Suprapubic skin (tissue), 4 donors: ENCODE measurements at places on chromosomes 16 and 17. TPM values are rescaled to one million over a fixed set of nuclear protein-coding genes. Genes with fewer than 3 reads are reported as not detected.

The SLC52A1 gene
- total RNA-seq: 6.3 TPM

The NEUROD2 gene
- not detected for total RNA-seq

The TMEM88 gene
- 4.2 TPM for total RNA-seq

DNA sequence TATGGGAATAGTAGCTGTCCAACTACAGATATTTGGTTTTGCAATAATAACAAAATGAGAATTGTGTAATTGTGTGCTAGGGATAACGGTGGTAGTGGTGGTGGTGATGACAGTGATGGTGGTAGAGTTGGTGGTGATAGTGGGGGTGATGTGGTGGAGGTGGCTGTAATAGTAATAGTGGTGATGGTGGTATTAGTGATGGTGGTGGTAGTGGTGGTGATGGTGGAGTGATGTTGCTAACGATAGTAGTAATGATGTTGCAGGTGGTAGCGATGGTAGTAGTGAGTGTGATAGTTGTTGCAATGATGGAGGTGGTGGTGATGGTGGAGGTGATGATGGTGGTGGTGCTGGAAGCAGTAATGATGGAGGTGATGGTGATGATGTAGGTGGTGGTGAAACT, 94.4 kb downstream of the HS3ST3B1 start:
- no peak overlapping the region for H3K27ac ChIP-seq
- H3K36me3 ChIP-seq: no peaks in the 10 kb centered on the region
- H3K4me3 ChIP-seq: no peak overlapping the region
- H3K27me3 ChIP-seq: no peaks in the 10 kb centered on the region
- DNase-seq: no peak
- no peaks in the 10 kb centered on the region for H3K4me1 ChIP-seq

GRCh38 chr17:27596566-27597187, 34.3 kb upstream of the LGALS9 start:
- H3K4me1 ChIP-seq: peaks cover 5% of the 10 kb centered on the region
- no peak for DNase-seq
- H3K4me3 ChIP-seq: no peak overlapping the region
- H3K36me3 ChIP-seq: peaks cover 64% of the 10 kb centered on the region

DNA sequence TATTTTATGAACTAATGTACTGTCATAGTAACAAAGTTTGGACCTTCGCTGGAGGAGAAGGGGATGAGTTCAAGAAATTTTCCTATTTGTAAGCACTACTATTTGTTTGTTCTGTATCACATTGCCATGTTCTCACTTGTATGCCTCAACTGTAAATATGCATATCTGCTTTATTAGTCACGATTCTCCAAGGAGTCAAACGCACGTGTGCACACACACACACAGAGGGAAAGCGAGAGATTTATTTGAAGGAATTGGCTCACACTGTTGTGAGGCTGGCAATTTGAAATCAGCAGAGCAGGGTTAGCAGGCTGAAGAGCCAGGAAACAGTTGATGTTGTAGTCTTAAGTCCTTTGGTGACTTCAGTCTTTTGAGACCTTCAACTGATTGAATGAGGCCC, 24.9 kb upstream of the MYH2 start:
- H3K4me1 ChIP-seq: no peaks in the 10 kb centered on the region
- no peaks in the 10 kb centered on the region for H3K36me3 ChIP-seq
- peaks cover 4% of the 10 kb centered on the region for H3K27me3 ChIP-seq
- no peak overlapping the region for H3K27ac ChIP-seq
- DNase-seq: no peak

- peaks cover 41% of the 10 kb centered on the region for H3K36me3 ChIP-seq
- no peak overlapping the region for H3K27ac ChIP-seq
- H3K4me3 ChIP-seq: no peak overlapping the region
These were observed 15.3 kb downstream of the TBCD start for GRCh38 chr17:82767041-82767754.

- H3K36me3 ChIP-seq: peaks cover 72% of the 10 kb centered on the region
- H3K27ac ChIP-seq: no peak overlapping the region
- no peak for DNase-seq
- H3K4me1 ChIP-seq: peaks cover 44% of the 10 kb centered on the region
These were observed 22.8 kb downstream of the LASP1 start for GRCh38 chr17:38892620-38893019.

DNA sequence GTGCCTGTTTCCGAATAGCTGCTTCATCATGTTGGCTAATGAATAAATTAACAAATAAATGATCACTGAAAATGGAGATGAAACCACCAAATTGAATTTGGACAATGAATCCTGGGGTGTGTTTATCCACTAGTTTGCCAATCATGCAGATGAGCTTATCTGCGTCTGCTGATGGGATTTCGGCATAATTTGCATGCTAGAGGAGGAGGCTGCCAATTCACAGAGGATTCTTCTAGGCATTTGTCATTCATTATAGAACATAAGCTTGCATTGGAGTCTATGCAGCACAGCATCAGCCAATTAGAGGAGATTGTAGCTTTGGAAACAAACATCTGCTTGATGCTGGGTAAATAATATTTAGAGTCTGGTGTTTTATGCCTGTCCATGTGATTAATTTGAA, 123.1 kb downstream of the NPIPB5 start:
- no peak overlapping the region for H3K4me3 ChIP-seq
- no peak overlapping the region for H3K27ac ChIP-seq
- H3K27me3 ChIP-seq: no peaks in the 10 kb centered on the region
- DNase-seq: no peak
- no peaks in the 10 kb centered on the region for H3K36me3 ChIP-seq

GRCh38 chr16:10918294-10919002, 23.8 kb downstream of the DEXI start:
- no peak overlapping the region for H3K4me3 ChIP-seq
- H3K27ac ChIP-seq: no peak overlapping the region
- H3K4me1 ChIP-seq: peaks cover 23% of the 10 kb centered on the region
- DNase-seq: peak; percentile 98

- DNase-seq: no peak
- no peak overlapping the region for H3K27ac ChIP-seq
- H3K4me1 ChIP-seq: no peaks in the 10 kb centered on the region
- H3K27me3 ChIP-seq: no peaks in the 10 kb centered on the region
- H3K36me3 ChIP-seq: no peaks in the 10 kb centered on the region
These were observed 282.4 kb downstream of the ABCC12 start for GRCh38 chr16:47873434-47873833.

DNA sequence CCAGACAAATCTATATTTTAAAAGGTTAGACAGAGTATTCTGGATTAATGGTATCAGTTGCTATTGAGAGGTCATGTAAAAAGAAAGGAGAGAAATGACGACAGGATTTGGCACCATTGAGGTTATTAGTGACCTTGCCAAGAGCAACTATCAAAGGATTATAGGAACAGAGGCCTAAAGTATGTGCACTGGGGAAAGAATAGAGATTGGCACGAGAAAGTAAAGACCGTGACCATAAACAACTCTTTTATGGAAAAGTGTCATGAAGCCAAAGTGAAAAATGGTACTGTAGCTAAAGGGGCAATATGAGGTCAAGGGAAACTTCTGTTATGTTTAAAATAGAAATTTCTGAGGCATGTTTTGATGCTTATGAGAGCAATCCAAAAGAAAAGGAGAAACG, 115.2 kb upstream of the KIF2B start:
- no peak overlapping the region for H3K27ac ChIP-seq
- no peak for DNase-seq
- no peaks in the 10 kb centered on the region for H3K36me3 ChIP-seq
- H3K4me1 ChIP-seq: no peaks in the 10 kb centered on the region

DNA sequence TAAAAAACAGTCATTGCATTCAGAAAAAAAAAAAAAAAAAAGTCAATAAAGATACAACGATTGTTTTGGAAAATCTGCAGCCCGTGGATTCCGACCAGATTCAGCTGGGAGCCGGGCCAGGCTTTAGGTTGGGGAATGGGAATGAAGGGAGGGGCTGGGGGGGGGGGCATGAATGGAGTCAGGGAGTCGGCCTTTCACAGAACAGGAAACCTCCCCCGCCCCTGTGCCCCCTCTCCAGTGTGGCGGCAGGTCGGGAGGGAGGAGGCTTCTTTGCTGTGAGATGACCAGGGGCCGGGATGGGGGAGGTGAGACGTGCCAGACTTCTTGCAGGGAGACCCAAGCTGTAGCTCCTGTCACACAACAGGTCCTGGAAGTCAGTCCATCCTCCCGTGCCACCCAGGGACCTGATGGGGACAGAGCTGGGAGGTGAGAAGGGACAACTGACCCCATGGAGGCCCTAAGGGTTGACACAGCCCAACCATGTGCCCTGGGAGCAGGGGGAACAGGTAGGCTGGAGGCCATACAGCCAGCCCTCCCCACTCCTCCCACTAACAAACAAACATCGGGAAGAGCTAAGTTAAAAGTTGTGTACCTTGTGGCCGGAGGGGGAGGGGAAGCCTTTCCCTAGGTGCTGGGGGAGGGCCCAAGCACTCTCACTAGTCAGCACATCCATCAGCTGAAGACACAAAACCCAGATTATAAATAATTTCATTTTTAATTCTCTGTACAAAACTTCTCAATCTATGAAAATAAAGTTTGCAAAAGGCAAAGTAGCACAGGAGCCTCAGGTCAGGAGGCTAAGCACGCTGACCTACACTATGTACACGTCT, 25.2 kb downstream of the SREBF1 start:
- no peak for DNase-seq
- H3K36me3 ChIP-seq: peaks cover 22% of the 10 kb centered on the region
- H3K27me3 ChIP-seq: no peaks in the 10 kb centered on the region
- peak overlapping the region; percentile 43 for H3K27ac ChIP-seq
- H3K4me3 ChIP-seq: no peak overlapping the region
- peaks cover 72% of the 10 kb centered on the region for H3K4me1 ChIP-seq

- peaks cover 21% of the 10 kb centered on the region for H3K4me1 ChIP-seq
- no peak for DNase-seq
- H3K27ac ChIP-seq: peak overlapping the region; percentile 2
- no peaks in the 10 kb centered on the region for H3K27me3 ChIP-seq
- no peaks in the 10 kb centered on the region for H3K36me3 ChIP-seq
These were observed 63.7 kb downstream of the SPAG9 start for GRCh38 chr17:51056813-51057510.

DNA sequence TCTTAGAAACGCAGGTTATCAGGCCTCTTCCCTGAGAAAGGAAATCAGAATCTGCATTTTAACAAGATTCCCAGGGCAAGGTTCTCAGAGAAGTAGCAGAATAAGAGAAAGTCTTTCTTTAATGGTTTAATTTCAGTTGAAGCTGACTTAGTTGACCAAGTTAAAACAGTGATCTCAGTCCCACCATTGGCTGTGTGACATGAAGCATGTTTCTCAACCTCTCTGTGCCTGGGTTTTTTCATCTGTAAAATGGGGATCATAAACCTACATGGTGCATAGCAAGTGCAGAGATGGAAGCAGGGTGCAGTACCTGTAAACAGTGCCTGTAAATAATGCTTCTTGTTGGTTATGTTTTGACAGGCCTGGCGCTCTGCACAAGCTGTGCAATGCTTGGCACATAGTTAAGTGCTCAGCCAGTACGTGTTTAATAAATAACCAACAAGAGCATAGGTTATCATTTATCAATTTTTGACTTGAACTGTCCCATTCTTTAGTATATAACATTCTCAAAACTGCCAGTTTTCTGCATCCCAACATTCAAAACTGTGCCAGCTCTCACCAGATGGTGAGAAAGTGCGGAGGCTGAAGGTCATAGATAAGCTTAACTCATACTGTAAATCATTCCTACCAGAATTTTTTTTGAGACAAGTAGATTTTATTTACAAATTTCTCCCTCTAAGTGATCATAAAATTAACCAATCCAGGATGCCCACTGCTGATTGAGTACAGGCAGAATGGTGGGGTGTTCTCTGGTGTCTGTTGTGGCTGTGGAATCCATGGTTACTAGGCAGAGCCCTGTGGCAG, 6.9 kb downstream of the C17orf67 start:
- H3K27ac ChIP-seq: no peak overlapping the region
- DNase-seq: no peak
- no peak overlapping the region for H3K4me3 ChIP-seq
- peaks cover under 1% of the 10 kb centered on the region for H3K4me1 ChIP-seq
- no peaks in the 10 kb centered on the region for H3K27me3 ChIP-seq

DNA sequence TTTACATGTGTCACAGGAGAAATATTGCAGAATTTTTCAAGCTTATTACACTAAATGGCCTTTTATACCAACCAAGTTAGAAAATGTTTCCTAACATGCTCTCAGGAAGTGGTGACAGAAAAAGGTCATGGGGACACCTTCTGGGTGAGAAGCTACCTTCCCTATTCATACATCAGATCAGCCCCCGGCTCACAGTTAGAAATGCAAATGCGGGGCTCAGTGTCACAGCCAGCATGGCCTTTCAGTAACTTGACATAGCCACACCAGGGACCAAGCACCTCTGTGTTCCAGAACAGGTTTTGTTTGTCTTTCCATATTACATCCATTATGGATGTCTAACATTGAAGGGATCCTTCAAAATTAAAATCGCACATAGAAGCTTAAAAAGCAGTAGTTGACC, 59.5 kb downstream of the CHD9NB start:
- H3K4me1 ChIP-seq: no peaks in the 10 kb centered on the region
- no peak overlapping the region for H3K4me3 ChIP-seq
- H3K27ac ChIP-seq: no peak overlapping the region
- H3K36me3 ChIP-seq: no peaks in the 10 kb centered on the region
- H3K27me3 ChIP-seq: no peaks in the 10 kb centered on the region

- no peak overlapping the region for H3K4me3 ChIP-seq
- no peaks in the 10 kb centered on the region for H3K4me1 ChIP-seq
- no peak overlapping the region for H3K27ac ChIP-seq
- no peak for DNase-seq
- peaks cover 32% of the 10 kb centered on the region for H3K27me3 ChIP-seq
These were observed 211.5 kb downstream of the SOX9 start for GRCh38 chr17:72332367-72332766.

GRCh38 chr16:17298238-17298637, 172.5 kb downstream of the XYLT1 start:
- H3K36me3 ChIP-seq: no peaks in the 10 kb centered on the region
- H3K27ac ChIP-seq: no peak overlapping the region
- H3K4me1 ChIP-seq: peaks cover 28% of the 10 kb centered on the region
- H3K27me3 ChIP-seq: no peaks in the 10 kb centered on the region

GRCh38 chr16:85757341-85757822, 6.5 kb upstream of the C16orf74 start:
- no peak for DNase-seq
- no peaks in the 10 kb centered on the region for H3K36me3 ChIP-seq
- peaks cover 4% of the 10 kb centered on the region for H3K27me3 ChIP-seq
- H3K4me1 ChIP-seq: peaks cover 22% of the 10 kb centered on the region
